Bronchial smooth muscle cell (primary cell): ENCODE measurements at places on chromosomes 11 and 22. TPM values are rescaled to one million over a fixed set of nuclear protein-coding genes. Genes with fewer than 3 reads are reported as not detected.

The ANKK1 gene
- under 0.01 and 0.17 TPM in 2 replicates for total RNA-seq

The P2RX6 gene
- 2.6 and 6.9 TPM in 2 replicates for total RNA-seq

The TRIM48 gene
- not detected in 2 replicates for total RNA-seq

The KRTAP5-1 gene
- total RNA-seq = not detected in 2 replicates

The GAB4 gene
- not detected in 2 replicates for total RNA-seq
